ENCODE measurements at places on chromosomes 4 and X. TPM values are rescaled to one million over a fixed set of nuclear protein-coding genes. Genes with fewer than 3 reads are reported as not detected.

Gene USP26
- total RNA-seq: not detected

Gene AVPR2
- total RNA-seq: not detected

Gene PTTG2
- 0.66 TPM for total RNA-seq

Gene NLGN3
- 1.1 TPM for total RNA-seq

Gene SCFD2
- 39.4 TPM for total RNA-seq

Gene NDUFB11
- total RNA-seq: 84.5 TPM

Gene NXF2
- total RNA-seq: not detected

Gene CLDN2
- not detected for total RNA-seq

Gene GPR119
- total RNA-seq: not detected

Gene SLC7A11
- 2.7 TPM for total RNA-seq

Gene ALB
- total RNA-seq: not detected

GRCh38 chrX:134186362-134187121 lies 50.4 kb upstream of the CCDC160 start:
- H3K27ac ChIP-seq: peak overlapping the region; percentile 82
- H3K4me1 ChIP-seq: peaks cover 31% of the 10 kb centered on the region
- DNase-seq: peak; percentile 73
- H3K36me3 ChIP-seq: peaks cover 8% of the 10 kb centered on the region

- H3K27ac ChIP-seq: no peak overlapping the region
- peaks cover 5% of the 10 kb centered on the region for H3K36me3 ChIP-seq
- peaks cover 5% of the 10 kb centered on the region for H3K4me1 ChIP-seq
- DNase-seq: no peak
These were observed 6.4 kb upstream of the PITX2 start for GRCh38 chr4:110629214-110629754.

GRCh38 chrX:71911731-71912050 lies 1.0 kb downstream of the NHSL2 start:
- no peak overlapping the region for H3K4me3 ChIP-seq
- no peaks in the 10 kb centered on the region for H3K4me1 ChIP-seq
- no peak for DNase-seq
- peaks cover 40% of the 10 kb centered on the region for H3K27me3 ChIP-seq
- no peak overlapping the region for H3K27ac ChIP-seq

- no peaks in the 10 kb centered on the region for H3K36me3 ChIP-seq
- H3K4me3 ChIP-seq: no peak overlapping the region
- no peaks in the 10 kb centered on the region for H3K27me3 ChIP-seq
- H3K27ac ChIP-seq: no peak overlapping the region
These were observed 153.0 kb upstream of the TRPC5 start for GRCh38 chrX:112235547-112235946.

DNA sequence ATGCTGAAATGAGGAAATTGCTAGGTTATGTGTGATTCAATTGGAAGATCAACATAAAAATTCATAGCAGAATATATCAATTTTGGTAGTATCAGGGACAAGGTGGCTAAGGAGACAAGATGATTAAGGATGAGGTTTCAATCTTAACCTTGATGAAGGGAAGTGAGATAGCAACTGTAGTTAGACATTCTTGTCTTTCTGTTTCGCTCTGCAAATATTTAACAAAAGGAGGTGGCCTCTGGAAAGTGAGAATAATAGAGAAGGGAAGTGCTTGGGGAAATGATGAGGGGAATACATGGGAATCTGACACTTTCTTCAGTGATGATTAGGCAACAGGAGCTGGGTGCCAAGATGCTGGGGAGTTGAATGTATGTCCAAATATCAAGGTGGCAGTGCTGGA lies 337.1 kb upstream of the PUDP start:
- DNase-seq: no peak
- H3K4me3 ChIP-seq: no peak overlapping the region
- H3K27me3 ChIP-seq: no peaks in the 10 kb centered on the region

DNA sequence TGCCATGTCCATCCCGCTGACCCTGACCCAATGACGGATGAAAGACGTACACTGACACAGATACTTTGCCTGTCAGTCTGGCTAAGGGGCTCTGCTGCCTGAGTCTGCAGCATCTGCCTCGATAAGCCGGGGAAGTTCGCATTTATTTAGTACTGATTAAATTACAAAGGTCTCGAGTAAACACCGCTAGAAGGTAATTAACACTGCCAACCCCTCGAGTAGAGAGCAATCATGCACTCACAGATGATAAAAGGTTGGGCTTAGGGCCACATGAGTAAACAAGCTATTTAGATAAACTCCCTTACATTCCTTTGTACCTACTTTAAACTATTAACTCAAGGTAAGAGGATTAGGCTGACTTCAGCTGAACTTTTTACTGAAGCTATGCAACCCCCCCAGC lies 16.0 kb upstream of the RBMXL3 start:
- DNase-seq: no peak
- H3K4me1 ChIP-seq: no peaks in the 10 kb centered on the region
- no peaks in the 10 kb centered on the region for H3K36me3 ChIP-seq
- H3K4me3 ChIP-seq: no peak overlapping the region
- no peak overlapping the region for H3K27ac ChIP-seq

DNA sequence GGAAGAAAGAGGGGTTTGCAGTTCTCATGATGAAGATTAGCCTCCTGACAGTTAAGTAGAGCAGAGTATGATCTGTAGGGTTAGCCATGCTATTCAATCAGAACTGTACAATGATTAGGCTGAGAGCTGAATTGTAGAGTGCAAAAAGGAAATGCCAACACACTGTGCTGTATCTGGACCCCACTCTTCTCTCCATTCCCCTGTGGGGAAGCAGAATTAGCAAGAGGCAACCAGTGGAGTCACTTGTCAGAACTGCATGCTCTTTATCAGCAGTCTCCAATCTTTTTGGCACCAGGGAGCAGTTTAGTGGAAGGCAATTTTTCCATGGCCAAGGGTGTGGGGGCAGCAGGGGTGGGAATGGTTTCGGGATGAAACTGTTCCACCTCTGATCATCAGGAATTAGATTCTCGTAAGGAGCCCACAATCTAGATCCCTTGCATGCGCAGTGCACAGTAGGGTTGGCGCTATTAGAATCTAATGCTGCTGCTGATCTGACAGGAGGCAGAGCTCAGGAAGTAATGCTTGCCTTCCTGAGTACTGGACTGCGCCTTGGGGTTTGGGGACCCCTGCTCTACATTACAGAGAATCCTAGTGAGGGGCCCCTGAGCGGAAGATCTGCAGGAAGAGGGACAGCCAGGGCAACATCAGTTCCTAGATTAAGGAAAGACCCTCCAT lies 19.4 kb downstream of the TBC1D9 start:
- H3K4me3 ChIP-seq: no peak overlapping the region
- H3K27me3 ChIP-seq: peaks cover 4% of the 10 kb centered on the region
- no peaks in the 10 kb centered on the region for H3K36me3 ChIP-seq
- H3K4me1 ChIP-seq: no peaks in the 10 kb centered on the region

GRCh38 chr4:123110147-123110546 lies 187.8 kb upstream of the NUDT6 start:
- no peak overlapping the region for H3K27ac ChIP-seq
- H3K4me3 ChIP-seq: no peak overlapping the region
- no peaks in the 10 kb centered on the region for H3K4me1 ChIP-seq
- no peak for DNase-seq
- H3K27me3 ChIP-seq: no peaks in the 10 kb centered on the region

DNA sequence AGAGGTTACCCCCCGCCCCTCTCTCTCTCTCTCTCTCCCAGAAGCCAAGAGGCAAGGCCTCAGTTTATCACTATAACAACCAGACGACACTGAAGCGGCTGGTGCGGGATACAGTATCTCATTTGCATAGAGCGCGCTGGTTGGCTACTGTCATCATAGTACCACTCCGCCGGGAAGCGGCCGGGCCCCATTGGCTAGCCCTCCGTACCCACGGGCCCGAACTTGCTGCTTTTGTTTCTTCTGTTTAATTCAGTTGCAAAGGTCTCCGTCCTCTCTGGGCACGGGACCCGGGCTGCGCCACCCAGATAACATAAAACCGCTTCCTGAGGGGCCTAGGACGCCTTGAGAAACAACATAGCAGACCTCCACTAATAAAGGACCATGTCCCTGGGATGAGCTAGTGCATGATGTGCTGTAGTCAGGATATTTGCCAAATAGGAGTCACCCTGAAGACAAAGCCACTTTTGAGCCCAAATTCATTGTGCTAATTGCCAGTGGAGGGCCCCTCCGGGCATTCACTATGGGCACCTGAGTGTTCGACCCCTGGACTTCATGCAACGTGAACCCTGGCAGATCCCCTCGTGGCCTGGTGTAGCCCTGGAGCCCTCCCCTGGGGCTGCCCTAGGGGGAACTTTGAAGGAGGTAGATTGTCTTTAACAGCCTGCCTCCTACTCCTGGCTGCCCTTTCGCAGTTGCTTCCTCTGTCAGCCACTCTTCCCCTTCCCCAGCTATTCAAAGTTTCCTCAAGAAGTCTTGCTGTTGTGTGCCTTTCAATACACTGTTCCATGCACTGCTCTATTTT lies at the start of gene PCYT1B:
TSS of gene PCYT1B (minus strand) at position 91 of the 802 bp plus-strand sequence. CDS start 242 bp downstream, outside the sequence.
- H3K27ac ChIP-seq: no peak within 1 kb of the TSS
- peak within 1 kb of the TSS; percentile 69 for H3K4me3 ChIP-seq

- H3K36me3 ChIP-seq: no peaks in the 10 kb centered on the region
These were observed 26.0 kb upstream of the SETD7 start for GRCh38 chr4:139582044-139582443.

DNA sequence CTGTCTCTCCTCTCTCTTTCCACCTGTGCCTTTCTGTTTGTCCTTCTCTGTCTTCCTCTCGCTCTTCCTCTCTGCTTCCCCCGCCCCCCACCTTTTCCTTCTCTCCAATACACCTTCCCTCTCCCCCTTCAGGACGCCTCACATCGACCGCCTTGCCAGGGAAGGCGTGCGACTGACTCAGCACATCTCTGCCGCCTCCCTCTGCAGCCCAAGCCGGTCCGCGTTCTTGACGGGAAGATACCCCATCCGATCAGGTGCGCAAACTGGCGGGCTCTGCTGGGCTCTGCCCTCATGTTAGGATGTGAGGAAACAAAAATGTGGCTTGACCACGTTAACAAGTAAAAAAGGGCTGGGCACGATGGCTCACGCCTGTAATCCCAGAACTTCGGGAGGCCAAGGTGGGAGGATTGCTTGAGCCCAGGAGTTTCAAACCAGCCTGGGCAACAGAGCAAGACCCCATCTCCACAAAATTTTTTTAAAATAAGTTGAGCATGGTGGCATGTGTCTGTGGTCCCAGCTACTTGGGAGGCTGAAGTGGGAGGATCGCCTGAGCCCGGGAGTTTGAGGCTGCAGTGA lies 35.2 kb downstream of the ARSF start:
- no peaks in the 10 kb centered on the region for H3K27me3 ChIP-seq
- H3K4me3 ChIP-seq: no peak overlapping the region
- no peak overlapping the region for H3K27ac ChIP-seq
- no peak for DNase-seq
- no peaks in the 10 kb centered on the region for H3K4me1 ChIP-seq

DNA sequence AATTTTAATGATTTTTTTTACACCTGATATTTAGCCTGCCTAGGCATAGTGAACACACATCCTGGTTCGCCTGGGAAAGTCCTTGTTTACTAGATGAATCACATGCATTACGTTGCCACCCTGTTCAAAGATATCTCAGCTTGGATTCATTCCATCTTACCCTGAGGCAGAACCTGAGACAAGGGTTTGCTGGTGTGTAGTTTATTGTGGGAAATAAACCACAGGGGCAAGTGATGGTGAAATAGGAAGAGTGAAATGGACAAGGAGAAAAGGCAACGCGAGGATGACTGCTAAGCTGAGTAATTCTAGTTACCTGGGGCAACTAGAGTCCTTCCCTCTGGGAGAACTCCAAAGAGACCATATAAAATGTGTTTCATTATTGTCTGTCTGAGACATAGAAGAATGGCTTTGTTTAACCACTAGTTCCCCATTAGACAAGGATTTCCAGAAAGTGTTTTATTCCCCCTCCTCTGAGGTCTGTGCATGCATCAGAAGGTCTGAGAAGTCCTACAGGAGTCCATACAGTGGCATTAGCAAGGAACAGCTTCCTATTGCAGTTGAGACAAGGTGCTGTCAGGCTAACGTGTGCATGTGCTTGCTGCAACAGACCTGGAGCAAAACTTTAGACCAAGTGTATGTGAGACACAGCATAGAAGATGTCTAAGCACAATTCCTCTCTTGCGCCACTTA lies 797.3 kb upstream of the FRG1 start:
- DNase-seq: no peak
- H3K4me1 ChIP-seq: no peaks in the 10 kb centered on the region
- H3K36me3 ChIP-seq: no peaks in the 10 kb centered on the region
- no peak overlapping the region for H3K27ac ChIP-seq

DNA sequence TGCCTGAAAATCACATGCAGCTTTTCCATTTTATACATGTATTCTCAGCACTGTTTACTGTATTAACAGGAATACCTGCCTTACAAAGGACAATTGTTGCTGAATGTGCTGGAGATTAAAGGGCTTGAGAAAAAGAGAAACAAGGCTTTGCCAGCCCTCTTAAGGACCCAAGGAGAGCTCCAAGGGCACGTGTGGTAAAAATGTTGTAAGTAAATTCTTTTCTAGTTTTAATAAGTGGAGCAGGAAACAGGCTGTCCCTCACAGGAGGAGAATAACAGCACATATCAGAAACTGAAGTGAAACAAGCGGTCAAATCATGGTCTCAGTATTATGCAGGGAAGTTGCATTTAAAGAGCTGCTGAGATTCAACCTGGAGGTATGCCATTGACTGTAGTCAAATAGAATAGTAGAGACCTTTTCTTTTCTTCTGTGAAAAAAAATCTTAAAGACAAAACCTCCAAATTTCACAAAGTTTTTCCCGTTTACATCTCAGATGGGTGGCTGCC lies 18.5 kb downstream of the IGFBP7 start:
- H3K4me3 ChIP-seq: no peak overlapping the region
- no peaks in the 10 kb centered on the region for H3K36me3 ChIP-seq

- peaks cover 2% of the 10 kb centered on the region for H3K27me3 ChIP-seq
- no peaks in the 10 kb centered on the region for H3K4me1 ChIP-seq
- no peak overlapping the region for H3K27ac ChIP-seq
- DNase-seq: no peak
These were observed 40.1 kb upstream of the SCML1 start for GRCh38 chrX:17697191-17697590.

- no peak overlapping the region for H3K4me3 ChIP-seq
- H3K4me1 ChIP-seq: peaks cover 23% of the 10 kb centered on the region
- no peaks in the 10 kb centered on the region for H3K36me3 ChIP-seq
- H3K27me3 ChIP-seq: peaks cover 8% of the 10 kb centered on the region
These were observed 92.9 kb downstream of the ANK2 start for GRCh38 chr4:113142351-113142750.
